ENCODE measurements at places on chromosomes 2 and 18.

DNA sequence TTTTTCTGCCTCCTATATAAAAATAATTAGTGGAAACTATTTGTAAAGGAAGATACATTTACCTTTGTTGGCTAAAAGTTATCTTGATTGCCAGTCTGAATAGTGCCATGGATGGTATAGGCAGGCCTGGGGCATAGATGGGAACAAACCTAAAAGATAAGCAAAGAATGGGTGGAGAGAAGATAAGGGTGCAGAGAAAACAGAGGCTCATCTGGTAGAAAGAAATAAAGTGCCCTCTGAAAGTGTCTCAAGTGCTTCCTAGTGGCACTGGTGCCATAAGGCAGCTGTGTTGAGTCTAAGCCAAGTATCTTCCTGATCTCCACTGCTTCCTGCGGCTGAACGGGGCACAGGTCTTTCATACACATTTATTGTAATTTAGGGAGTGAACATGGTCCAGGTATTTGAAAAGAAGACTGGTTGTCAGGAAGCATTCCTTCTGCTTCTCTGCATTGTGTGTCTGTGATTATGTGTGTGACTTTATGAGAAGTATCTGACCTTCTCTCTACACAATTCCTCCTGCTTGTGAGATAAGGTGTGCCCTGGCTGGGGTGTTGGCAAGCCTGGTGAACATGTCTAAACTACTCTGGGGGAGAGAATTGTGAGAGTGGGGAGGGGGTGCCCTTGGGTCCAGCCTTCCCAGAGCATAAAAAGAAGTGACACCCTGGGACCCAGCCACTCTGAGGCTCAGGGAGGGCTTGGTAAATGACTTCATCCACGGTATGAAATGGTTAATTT is 280.5 kb downstream of the CAMKMT start:
- DNase-seq, result no peak

GRCh38 chr18:48787203-48788151 is 163.3 kb downstream of the SMAD7 start:
- no peak for DNase-seq

- no peak for DNase-seq
Observed at GRCh38 chr2:240895656-240896388, at the start of gene MAB21L4. Gene MAB21L4, minus strand, starts transcription at chr2:240896156. Its CDS starts 159 bp downstream, at chr2:240895997.

DNA sequence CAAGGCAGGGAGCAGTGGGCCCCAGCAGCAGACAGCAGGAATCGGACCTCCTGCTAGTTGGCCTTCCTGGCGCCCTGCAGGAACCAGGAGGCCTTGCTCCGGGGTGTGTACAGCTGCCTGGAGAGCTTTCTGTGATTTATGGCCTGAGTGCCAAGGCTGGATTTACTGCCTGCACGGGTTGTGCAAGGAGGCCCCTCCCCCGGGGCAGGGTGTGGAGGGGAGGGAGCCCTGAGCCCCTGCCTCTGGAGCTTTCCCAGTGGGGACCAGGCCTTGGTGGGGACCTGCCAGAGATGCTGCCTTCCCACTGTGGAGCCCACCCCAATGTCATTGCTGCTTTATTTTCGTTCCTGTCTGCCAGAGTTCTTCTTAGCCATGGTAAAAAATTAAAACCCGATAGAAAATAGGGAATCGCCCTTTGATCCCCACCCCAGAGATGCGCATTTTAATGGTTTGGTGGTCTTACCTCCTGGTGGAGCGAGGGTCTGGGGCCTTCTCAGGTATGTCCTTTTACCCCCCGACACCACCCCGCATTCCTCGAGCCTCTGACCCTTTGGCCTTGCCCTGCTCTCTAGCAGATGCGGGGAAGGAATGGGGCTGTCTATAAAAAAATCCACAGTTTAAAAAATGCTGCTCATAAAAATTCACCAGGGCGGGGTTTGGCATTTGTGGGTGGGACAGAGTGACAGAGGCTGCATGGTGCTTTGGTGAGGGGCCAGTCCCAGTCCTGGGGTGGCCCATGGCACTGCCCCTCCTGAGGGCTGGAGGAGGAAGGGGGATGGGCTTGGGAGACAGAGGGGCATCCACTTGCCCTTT is 6.9 kb upstream of the RALB start:
- no peak for DNase-seq

DNA sequence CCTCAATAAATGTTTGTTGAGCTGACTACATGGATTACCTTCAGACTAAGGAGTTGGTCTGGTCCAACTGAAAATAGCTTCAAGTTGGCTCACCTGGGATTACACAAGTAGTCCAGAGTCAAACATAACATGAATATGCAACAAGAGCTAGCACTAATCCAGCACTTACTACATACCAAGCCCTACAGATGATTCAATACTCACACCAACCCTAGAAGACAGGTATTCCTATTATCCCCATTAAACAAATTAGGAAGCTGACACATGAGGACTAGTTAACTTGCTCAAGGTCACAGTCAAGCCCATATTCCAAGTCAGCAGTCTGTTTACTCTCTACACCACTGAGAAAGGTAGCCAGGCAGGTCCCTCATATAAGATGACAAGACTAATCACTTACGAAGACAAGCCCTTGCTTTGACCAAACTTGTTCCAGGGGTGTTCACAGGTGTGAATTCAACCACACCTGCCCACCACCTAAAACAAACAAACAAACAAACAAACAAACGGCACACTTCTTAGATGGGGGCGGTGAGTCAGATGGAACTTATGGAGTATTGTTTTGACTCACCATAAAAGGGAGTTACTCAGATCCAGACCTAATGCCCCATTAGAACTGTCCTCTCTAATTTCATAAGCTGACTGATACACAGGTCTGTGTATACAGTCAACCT is 29.1 kb downstream of the TMEM131 start:
- DNase-seq, result no peak

DNA sequence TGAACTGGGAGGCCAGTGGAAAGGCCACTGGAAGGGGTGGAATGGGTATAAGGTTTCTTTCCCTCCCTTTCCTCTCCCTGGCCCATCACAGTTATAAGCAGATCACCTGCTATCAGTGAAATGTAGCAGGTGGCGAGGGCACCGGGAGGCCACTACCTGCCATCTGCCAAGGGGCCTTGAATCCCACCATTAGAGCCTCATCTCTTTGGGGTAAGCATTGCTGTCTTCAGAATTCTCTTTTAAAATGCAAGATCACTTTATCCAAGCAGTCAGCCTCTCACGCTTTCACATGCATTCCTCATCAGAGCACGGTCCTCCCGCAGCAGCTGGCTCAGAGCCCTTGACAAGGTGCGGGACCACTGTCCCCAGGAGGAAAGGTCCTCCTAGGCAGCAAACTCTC is 268.5 kb downstream of the CELF4 start:
- no peak for DNase-seq

DNA sequence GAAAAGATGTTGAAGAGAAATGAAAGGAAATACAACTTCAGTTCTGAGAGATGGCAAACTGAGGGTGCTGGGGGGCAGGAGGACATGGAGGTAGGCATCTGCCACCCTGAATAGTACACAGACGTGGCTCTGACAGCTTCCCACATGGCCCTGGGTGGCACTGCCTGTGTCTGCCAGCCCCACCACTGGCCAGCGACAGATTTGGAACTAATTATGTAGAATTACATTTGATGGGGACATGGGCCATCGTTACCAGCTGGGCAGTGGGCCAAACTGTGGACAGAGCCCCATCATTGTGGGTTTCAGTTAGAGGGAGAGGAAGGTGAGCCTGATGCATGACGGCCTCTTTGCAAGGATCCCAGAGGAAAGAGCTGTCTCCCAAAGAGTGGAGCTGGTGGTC is 216.0 kb upstream of the HAAO start:
- no peak for DNase-seq

GRCh38 chr2:207996848-207997247 is 28.5 kb downstream of the PLEKHM3 start:
- DNase-seq, result no peak

DNA sequence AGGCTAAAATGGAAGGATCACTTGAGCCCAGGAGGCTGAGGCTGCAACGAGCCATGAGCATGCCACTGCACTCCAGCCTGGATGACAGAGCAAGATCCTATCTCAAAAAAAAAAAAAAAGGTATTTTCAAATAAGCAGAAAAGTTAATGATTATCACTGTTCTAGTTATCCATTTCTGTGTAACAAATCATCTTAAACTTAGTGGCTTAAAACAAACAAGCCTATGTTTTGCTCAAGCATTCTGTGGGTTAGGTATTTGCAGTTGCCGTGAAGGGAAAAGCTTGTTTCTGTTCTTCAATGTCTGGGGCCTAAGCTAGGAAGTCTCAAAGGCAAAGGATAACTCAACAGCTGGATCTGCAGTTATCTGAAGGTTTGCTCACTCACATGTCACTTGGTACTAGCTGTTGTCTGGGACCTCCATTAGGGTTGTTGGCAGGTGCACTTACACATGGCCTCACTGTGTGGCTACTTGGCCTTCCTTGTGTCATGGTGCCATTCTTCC is 14.1 kb downstream of the MFF start:
- no peak for DNase-seq

DNA sequence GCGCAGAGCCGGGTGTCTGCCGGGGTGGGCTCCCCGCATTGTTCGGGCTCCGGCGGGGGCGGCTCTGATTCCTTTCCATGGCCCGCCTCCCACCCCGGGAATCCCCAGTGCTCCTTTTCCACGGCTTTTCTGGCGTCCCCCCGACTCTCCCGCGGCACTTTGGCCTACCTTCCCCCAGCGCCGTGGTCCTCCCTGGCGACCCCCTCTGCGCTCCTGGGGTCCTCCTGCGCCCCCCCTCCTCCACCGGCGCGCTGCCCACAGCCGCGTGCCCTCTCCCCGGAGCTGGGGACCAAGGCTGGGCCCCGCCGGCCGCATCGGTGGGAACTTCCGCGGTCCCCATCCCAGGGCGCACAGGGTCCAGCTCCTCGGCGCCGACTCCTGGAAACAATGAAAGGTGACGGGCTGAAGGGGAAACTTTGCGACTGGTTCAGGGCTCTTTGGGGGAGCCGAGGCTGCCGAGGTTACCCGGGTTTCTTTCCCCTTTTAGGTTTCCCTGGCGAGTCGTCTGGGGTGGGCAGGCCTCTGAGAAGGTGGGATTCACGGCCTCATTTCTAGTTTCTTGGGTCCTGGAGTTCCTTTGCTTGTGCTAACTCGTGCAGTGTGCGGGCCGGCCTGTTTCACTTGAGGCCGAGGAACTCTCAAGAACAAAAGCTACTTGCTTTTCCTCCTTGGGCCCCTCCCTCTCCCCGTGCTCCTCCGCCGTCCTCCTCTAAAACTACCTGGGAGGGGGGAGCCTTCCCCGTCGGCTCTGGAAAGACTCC is 2.2 kb downstream of the TGIF1 start:
- DNase-seq, result no peak

DNA sequence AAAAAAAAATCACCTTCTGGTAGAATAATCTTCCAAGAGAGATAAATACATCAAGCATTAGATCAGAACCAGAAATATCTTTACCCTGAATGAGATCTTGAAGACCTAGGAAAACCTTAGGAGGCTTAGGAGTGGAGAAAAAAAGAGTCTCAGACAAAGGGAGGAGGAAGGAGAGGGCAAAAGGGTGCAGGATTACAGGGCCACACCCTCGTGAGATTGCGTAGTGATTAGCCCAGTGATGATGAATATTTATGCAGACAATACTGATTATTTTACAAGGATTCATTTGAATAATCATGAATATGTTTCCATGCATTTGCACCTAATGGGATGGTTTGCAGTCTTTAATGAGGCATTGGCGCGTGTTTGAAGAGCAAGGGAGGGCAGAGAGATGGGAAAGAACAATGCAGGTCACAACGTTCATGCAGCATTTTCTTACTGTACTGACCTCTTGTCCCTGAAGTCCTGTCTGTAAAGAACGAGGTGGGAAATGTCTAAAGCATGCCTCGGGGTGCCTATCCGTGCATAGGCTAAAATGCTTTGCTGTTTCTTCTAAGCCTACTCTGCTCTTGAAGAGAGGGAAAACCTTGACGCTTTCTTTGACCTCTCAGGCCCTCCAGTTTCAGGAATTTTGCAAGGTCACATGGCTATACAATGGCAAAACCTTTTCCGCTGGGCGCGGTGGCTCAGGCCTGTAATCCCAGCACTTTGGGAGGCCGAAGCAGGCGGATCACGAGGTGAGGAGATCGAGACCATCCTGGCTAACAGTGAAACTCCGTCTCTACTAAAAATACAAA is 18.6 kb upstream of the ZNF532 start:
- no peak for DNase-seq

GRCh38 chr18:55419947-55420664 is 167.9 kb downstream of the TCF4 start:
- no peak for DNase-seq

DNA sequence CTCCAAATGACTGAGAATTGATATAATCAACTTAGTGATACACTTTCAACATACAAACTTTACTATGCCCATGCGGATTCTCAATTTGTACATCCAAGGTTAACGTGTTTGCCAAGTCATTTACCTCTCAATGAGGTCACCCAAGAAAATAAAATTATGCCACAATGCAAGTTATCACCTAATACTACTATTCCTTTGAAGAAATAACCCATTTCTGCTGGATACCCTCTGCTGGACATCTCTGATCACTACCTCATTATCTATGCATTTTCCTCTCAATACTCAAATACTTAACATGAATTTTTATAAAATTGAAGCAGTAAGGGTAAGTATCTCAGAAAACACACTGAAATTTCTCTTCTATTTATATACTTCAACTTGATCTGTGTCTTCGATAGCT is 12.7 kb downstream of the HNRNPLL start:
- no peak for DNase-seq

GRCh38 chr2:8502316-8502715 is 179.5 kb upstream of the ID2 start:
- DNase-seq, result no peak

- DNase-seq, result no peak
Observed at GRCh38 chr2:64781711-64782390, 128.1 kb upstream of the SERTAD2 start.

DNA sequence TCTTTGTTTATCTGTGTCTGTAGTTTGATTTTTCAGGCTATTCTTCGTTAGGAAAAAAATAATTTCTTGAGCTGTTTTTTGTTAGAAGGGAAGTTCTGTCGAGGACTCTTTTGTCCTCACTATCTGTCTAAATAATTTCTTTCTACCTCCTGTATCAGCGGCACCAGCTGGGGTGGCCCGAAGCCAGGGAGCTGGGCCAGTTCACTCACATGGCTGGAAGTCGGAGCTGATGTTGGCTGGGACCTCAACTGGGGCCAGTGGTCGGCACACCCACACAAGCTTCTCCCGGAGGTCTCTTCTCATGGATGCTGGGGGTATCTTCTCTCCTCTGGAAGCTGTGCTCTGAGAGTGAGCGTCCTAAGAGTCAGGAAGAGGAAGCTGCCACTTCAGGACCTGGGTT is 8.0 kb upstream of the PDIA6 start:
- no peak for DNase-seq

DNA sequence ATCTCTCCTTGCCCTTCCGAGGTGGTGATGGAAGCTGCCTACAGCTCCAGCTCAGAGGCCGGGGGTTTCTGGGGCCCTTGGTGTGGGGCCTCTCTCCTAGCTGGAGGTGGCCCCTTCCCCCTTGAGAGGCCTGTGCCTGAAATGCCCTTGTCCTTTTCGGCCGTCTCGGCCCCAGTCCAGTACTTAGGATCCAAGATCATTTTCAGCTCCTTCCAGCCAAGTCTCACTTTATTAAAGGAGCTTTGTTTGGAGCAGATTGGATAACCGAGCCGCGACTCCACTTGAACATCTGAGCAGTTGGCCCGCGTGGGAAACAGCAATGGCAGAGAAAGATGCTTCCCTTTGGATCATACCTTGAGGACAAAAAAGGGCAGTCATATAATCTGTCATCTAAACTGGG is 125.0 kb downstream of the NEDD4L start:
- no peak for DNase-seq

- DNase-seq, result no peak
Observed at GRCh38 chr18:79708412-79708811, 28.8 kb downstream of the CTDP1 start.

- no peak for DNase-seq
Observed at GRCh38 chr2:119795309-119796303, 35.9 kb downstream of the PTPN4 start.

GRCh38 chr2:156470975-156471583 is 34.9 kb downstream of the GPD2 start:
- DNase-seq, result no peak

Measured in putamen (tissue), 1 donor.